ENCODE measurements at places on chromosomes 4 and X.

- DNase-seq = no peak
These were observed 33.3 kb upstream of the ZNF280C start for GRCh38 chrX:130301977-130302376.

DNA sequence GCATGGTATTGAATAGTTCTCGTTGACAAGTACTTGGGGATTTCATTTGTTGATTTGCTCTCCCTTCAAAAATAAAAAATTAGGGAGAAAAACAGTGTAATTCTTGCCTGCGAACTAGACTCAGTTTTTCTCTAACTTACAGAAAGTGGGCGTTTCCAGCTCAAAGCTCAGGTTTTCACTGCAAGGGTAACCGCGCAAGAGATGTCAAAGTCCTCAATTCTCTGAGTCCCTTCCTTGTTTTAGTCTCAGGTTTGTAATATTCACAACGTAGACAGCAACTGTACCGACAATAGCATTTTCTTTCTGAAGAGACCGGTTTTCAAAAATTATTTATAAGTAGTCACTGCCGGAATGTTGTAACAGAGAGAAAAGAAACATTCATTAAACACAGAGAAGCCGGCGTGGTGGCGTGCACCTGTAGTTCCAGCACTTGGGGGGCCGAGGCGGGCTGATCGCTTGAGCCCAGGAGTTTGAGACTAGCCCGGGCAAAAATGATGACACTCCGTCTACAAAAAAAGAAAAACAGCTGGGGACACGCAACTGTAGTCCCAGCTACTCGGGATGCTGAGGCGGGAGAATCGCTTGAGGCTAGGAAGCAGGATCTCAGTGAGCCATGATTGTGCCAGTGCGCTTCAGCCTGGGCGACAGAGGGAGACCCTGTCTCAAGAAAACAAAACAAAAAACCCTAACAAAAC, 774 bp downstream of the ZCCHC4 start:
- DNase-seq = no peak

GRCh38 chrX:155435744-155436112, 22.7 kb downstream of the F8A3 start:
- DNase-seq = no peak

GRCh38 chr4:129422277-129422676, 326.3 kb downstream of the C4orf33 start:
- DNase-seq = no peak

DNA sequence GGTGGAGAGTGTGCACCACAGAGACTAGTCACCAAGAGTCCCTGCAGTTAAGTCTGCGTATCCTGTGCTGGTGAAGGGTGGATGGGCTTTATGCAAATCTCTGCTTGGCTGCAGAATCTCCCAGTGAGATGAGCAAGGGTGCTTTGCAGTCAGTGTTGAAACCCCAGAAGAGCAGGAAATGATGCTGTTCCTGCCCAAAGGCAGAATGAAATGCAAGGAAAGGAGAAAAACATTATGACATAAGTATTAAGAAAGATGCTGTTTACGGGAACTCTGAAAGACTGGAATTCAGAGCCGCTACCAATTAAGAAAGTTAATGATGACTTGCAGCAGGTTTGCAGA, 25.4 kb upstream of the ACSL1 start:
- no peak for DNase-seq

DNA sequence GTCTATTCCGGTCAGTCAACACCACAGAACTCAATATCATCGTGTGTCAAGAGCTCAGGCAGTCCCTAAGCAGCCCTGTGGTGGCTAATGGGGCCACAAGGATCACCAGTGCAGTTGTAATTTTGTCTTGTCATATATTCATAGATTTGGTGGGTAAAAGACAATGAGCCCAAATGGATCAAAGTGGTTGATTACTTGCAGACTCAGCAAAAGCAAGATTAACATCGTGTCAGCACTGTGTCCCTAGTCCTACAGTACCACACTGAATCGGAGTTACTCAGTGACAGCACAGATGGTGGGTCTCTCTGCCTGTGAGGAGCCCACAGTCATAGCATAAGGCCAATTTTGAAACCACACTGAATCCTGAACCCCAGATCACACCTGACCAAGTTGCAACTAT, 8.7 kb downstream of the XAGE5 start:
- DNase-seq = no peak

GRCh38 chrX:76064825-76065224, 108.0 kb upstream of the PBDC1 start:
- DNase-seq = no peak

- DNase-seq = no peak
These were observed 194.3 kb upstream of the RPS6KA3 start for GRCh38 chrX:20461002-20461401.

- DNase-seq = no peak
These were observed 560.8 kb downstream of the FGF13 start for GRCh38 chrX:138150709-138151108.

- DNase-seq = no peak
These were observed 19.3 kb downstream of the PPP2R2C start for GRCh38 chr4:6452897-6453687.

DNA sequence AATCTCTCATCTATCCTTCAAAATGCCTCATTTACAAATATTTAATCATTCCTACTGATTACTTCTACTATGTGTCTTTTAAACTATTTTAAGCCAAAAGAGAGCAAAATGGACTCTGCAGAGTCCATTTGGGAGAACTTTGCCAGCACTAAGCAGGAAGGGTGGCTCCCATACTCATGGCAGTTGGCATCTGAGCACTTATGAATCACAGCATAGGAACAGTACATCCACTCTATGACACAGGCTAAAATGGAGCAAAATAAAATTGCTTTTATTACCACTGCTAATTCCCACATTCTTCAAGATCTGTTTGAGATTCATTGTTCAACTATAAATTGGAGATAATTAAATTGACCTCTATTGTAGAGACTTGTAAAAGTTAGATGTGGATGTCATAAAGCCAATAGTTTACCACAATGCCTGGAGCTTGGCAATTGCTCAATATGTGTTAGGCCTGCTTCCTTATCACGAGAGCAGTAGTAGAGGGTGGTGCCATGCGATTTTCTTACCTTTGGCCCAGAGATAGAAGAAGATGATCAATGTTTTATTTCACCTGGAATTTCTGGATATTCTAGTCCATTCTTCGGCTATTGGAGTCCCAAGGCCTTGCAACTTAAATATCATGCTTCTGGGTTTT, 19.1 kb downstream of the HPGD start:
- DNase-seq = no peak

GRCh38 chrX:70808942-70809940, 99.3 kb downstream of the TEX11 start:
- no peak for DNase-seq

DNA sequence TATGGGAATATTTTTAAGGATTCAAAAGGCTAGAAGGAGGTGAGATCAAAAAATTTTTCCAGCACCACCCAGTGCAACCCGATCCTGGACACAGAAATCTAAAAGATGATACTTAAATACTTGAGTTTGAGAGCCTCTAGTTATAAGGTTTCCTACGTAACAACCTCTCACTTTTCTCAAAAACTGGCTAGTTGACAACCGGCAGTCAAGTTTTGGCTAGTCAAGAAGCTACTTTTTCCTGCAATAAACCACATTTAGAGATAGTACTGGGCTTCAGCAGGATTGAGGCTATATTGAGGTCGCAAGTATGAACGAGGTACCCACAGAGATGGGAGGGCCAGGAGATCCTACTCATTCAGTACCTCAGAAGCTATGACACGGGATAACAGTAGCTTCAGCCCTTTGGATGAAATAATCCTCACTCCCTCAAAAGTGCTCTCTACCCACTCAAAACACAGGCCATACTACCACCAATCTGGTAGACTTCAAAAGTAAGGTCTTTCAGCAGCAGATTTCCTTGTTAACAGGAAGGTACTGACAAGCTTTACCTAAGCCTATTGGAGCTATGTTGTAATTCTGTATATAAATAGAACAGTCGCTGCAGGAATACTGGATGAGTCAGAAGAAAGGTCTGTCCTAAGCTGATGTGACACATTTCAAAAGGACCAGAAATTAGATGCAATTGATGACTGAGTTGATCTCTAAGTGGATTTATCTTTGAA, 1.5 kb upstream of the TSPAN5 start:
- no peak for DNase-seq

- no peak for DNase-seq
These were observed 30.8 kb downstream of the RBBP7 start for GRCh38 chrX:16839219-16839851.

DNA sequence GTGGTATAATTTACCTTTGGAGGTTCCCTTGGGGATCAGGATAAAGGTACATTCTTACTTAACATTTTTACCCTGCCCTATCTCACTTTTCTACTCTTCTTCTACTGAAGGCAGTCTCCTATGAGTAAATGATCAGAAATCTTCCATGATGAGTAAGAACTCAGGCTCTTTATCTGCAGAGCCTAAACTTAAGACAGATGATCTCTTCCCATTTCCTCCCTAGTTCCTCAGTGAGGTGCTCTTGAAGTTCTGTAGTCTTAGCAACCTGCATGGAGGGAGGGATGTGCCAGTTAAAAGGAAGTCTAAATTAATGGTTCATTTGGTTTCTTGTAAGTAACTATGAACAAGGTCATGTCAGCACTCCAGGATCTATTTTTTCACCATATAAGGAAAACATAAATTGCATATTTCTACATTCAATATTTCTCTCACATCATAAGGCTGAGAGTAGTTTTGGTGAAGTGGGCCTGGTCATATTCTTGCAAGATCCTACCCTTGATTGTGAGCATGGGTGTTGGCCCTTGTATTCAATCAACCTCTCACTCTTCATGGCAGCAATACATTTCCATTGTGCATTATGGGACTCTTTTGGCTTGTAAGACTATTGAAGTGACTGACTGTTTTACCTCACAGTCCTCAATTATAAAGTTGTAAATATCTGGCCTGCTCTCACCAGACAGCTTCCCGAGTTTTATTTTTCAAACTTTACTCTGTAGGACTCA, 295.5 kb downstream of the SLC7A11 start:
- DNase-seq = no peak

DNA sequence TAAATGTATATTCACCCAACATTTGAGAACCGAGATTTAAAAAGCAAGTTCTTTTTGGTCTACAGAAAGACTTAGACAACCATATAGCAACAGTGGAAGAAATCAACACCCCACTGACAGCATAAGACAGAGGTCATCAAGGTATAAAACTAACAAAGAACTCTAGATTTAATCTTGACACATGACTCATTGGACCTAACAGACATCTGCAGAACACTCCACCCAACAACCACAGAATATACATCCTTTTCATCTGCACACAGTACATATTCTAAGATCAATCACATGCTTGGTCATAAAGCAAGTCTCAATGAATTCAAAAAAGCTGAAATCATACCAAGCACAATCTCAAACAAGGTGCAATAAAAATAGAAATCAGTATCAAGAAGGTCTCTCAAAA, 65.8 kb downstream of the SPIN4 start:
- no peak for DNase-seq

GRCh38 chr4:101419336-101420135, 72.2 kb upstream of the PPP3CA start:
- DNase-seq = no peak

DNA sequence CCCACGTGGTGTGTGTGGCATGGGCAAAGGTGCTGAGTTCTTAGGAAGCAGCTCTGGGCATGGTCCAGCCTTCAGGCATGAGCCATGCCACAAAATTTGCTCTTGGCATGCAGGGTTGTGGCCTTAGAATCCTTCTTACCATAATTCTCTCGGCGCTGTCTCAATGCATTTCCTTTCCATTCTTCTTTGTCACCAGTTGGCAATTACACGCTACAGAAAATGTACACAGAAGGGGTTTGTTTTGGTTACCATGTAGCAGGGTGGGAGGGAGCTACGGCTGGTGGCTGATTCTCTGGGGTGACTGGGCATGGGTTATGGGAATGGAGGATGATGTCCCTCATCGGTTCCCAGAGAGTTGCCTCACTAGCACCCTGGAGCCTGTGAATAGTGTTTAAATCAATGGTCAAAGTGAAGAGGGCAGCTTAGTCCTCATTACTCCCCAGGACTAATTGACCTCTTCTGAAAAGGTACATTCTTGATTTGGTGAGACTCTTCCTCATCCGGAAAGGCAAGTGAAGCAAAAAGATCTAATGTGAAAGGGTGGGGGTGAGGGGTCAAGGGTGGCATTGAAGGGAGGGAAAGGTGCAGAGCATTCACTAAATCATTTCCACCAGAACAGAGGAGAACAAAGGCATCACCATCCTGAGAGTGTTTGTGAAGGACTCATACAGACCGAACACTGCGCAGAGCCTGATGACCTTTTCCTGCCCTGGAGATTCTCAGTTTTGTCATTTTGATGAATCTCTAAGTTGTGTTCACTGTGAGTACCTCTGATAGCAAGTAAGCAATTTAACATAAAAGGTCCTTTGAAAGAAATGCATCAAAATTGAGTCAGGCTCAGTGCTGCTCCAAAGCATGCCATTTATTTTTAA, 199.8 kb upstream of the SFRP2 start:
- DNase-seq = no peak

GRCh38 chr4:184825141-184825895, 450 bp downstream of the ACSL1 start:
- no peak for DNase-seq

GRCh38 chrX:103845165-103845653, 13.2 kb upstream of the RAB9B start:
- DNase-seq = no peak

DNA sequence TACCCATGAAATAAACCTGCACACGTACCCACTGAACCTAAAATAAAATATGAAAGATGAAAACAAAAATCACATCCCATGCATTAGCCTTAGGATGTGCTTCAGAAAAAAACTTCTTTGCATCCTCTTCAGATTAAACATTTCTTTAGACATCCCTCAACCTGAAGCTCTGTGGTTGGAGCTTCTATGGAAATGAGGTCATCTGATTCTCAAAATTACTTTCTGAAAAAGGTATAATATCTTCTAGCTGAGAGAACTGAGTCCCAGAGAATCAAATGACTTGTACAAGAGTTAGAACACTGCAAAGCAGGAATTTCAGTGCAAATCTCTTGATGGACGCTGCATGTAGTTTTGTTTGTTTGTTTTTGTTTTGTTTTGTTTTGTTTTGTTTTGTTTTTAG, 19.1 kb upstream of the ANTXR2 start:
- no peak for DNase-seq

GRCh38 chrX:1137531-1137930, 74.9 kb downstream of the CRLF2 start:
- no peak for DNase-seq

GRCh38 chrX:110180928-110181310, 137.0 kb downstream of the AMMECR1 start:
- DNase-seq = no peak

- DNase-seq = no peak
These were observed 66.8 kb downstream of the AFF2 start for GRCh38 chrX:148567229-148567628.

GRCh38 chrX:19174401-19175025, 52.2 kb upstream of the ADGRG2 start:
- no peak for DNase-seq

- DNase-seq = no peak
These were observed 331 bp downstream of the SETD7 start for GRCh38 chr4:139555705-139556070.

DNA sequence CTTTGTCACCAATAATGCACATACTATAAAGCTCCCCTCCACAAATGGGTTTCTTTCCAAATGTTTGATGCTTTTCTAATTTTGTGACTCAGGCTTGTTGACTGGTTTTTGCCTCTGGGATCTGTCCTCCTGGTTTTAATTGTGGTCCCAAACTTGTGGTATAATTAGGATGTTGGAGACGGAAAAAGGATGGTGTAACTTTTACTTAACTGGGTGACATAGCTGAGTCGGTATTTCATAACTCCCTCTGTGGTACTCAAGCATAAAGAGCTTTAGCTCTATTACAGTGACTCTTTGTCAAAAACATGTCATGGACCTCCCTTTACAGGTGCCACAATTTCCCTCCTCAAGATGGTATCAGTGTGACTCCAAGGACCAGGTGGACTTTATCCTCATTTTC, 119.7 kb upstream of the RBPJ start:
- peak; percentile 3 for DNase-seq

Data from SIG-M5 (cell line).